ENCODE measurements at places on chromosomes 16 and 17.

DNA sequence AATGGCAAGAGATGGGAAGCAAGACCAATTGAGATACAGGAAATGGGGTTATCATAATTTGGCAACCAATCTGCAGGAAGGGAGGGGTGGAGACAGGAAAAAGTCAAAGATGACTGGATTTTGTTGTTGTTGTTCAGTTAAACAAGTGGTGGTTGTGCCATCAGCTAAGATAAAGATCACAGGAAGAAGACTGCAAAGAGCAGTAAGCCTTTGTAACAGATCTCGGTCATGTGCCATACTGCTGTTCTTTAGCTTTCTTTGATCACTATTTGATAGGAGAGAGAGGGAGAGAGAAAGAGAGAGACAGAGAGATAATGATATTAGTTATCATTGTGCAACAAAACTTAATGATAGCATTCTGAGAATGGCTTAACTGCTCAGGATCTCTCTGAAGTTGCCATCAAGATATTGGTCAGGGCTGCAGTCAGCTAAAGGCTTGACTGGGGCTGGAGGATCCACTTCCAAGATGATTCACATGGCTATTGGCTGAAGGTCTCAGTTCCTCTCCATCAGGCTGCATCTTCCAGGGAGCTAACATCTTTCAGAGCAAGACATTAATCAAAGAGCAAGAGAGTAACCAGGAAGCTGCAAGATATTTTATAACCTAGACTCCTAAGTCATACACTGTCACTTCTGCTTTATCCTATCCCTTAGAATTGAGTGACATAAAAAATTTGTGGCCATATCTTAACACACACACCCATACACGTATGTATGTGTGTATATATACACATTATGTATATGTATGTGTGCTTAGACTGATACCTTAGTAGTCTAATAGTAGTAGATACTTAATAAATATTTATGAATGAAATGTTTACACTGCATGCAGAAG, 405.0 kb downstream of the SHISA9 start:
- no peak for DNase-seq

DNA sequence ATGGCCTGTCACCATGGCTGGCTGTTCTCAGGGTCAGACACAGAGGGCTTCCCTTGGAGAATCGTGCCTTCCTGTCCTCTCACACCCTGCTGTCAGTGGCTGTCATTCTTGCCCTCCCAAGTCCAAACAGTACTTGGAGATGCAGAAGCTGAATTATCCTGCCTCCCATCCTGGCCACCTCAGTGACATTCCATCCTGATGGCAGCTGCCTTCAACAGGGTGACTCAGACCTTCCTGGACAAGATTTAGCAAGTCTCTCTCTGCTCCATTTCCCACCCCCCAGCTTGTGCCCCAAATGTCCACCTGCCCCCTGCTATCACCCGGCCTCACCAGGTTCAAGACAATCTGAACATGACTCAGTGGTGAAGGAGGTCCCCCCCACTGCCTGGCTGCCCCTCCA, 4.8 kb upstream of the KRT36 start:
- DNase-seq, result no peak

- no peak for DNase-seq
Measured at GRCh38 chr17:14579716-14580115, 278.8 kb downstream of the HS3ST3B1 start.

DNA sequence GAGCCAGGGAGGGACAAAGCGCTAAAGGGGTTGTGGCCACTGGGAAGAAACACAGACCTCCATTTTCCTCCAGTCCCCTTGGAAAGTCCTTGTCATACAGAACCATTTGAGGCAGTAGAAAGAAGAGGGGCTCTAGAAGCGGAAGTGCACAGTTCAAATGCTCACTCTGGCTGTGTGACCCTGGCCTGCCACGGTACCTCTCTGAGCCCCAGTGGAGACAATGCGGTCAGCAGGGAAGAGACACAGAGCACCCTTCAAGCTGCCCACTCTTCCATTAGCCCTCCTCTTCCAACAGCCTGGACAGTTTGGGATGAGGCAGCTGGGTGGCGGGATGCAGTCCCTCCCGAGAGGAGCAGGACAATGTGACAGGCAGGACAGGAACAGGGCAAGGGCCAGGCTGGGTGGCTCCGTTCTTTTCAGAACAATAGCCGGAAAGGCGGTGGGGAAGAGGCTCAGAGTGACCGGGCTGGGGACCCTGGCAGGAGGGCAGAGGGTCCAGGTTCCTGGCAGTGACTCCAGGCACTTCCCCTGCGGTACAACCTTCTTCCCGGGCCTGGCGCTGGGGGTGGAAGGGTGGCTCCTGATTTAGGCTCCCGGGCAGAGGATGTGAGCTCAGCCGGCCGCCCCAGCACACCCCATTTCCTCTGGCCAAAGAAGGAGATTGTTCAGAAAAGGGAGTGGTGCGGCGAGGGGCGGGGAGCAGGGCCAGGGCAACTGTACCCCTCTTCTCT, 5.6 kb downstream of the CASKIN2 start:
- DNase-seq, result no peak

GRCh38 chr16:2971134-2971984, 2.2 kb downstream of the PAQR4 start:
- no peak for DNase-seq

DNA sequence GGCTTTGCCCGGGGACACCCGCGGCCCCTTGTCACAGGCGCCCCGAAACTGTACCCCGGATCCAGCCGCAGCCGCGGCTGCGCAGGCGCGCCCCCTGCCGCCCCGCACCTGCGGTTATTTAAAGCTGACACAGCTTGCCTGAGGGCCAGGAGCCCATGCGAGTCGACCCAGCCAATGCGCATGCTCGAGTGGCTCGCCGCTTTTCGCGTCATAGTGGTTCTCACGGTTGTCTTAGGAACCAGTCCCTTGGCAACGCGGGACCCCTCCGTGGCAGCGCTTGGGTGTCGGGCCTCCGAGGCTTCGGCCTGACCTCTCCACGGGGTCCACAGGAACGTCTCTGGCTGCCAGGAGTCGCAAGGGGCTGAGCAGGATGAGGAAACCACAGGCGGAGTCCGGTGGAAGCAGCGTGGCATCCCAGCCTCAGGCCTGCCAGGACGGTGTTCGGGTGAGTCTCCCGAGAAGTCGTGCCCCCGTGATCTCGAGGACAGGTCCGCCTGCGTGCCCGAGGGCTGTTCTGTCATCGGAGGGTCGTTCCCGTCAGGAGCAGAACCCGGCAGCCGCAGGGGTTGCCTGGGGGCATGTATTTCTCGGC, 716.9 kb downstream of the KCNJ18 start:
- no peak for DNase-seq

GRCh38 chr16:89890200-89890599, 16.8 kb downstream of the TCF25 start:
- no peak for DNase-seq

GRCh38 chr16:31525113-31525512, 2.6 kb upstream of the AHSP start:
- DNase-seq, result no peak

Data from hypothalamus (tissue), 51 donors.